Activated B cell treated with CpG ODN at 0.5 μM for 24 hours (primary cell): ENCODE measurements at places on chromosomes 12 and 14. TPM values are rescaled to one million over a fixed set of nuclear protein-coding genes. Genes with fewer than 3 reads are reported as not detected.

GRCh38 chr14:74596741-74597450 is 15.1 kb downstream of the LTBP2 start:
- no peak for DNase-seq

GRCh38 chr12:122793685-122794106 is 19.3 kb downstream of the CCDC62 start:
- DNase-seq = no peak

DNA sequence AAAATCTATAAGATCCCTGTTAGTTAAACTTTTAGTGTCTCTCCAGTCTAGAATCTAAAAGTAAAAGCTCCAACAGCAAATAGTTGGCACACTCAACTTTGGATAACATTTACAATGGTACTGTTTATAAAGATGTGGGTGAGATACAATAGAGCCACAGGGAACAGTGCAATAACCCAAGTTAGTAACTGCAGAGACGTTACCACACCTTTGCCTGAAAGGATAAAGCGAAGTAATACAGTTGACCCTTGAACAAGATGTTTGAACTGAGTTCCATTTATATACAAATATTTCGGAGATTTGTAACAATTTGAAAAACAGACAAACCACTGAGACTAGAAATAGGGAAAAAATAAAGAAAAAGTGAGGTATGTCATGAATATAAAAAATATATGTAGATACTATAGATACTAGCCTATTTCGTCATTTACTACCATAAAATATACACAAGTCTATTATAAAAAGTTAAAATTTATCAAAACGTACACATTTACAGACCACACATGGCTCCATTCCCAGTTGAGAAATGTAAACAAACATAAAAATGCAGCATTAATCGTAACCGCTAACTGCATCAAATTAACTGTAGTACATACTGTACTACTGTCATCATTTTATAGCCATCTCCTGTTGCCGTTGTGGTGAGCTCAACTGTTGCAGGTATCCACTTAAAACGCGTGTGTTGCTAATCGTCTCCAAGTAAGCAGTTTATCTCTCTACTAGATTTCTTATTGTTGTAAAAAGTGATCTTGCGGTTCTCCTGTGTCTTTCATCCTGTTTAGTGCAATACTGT is 56.5 kb upstream of the HIF1A start:
- DNase-seq = no peak

- no peak for DNase-seq
These were observed 53.3 kb downstream of the BMAL2 start for GRCh38 chr12:27385766-27386564.

DNA sequence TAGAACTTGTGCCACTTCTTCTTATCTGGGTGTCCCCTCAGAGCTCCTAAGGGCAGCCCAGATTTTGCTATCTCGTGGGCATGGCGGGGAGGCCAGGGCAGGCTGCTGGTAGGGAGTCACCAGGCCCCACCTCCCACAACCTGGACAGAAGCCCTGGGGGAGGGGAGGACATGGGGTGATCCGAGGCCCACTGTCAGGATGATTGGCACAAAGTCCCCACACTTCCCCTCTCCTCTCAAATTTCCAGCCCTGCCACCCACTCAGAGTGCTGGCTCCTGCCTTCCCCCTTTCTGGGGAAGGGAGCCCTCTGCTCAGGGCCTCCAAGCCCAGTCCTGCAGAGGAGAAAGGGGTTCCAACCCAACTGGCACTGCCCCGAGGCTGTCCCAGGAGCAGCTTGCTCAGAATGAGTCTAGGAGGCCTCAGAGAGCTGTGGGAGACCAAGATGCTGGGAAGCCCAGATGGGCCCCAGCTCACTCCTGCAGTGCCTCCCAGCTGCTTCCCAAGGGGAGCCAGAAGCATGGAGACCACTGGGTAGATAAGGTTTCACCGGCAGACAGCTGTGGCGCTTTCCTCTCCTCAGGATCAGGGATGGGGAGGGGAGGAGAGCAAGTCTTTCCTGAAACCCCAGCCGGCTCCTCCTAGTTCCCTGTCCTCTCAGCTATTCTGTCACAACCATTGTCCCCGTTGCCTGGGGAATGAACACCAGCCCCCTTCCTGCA is 82.8 kb downstream of the B4GALNT3 start:
- DNase-seq = no peak

DNA sequence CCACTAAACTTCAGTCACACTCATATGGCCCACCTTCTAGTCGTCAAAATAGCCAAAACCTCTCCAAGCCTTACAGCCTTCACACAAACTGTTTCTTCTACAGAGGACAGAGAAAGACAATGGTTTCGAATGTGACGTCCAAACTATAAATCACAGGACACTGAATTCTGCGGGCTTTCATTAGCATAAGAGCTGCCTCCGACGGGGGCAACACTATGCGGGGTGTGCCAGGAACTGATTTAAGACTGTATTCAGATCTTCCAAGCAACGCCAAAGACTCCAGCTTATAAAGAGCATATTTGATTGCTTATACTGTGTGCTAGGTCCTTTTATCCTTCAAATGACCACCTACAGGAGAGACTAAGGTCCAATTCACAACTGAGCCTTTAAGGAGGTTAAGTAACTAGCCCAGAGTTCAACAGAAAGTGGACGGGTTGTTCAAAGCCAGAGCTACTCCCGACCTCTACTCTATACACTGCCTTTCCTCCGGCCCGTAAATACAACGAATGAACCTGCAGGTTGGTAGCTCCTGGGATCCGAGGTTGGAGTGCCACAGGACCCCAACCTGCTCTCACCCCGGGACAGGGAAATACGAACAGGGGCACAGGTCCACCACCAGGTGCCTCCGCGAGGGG is 575 bp downstream of the L2HGDH start:
- DNase-seq = no peak

DNA sequence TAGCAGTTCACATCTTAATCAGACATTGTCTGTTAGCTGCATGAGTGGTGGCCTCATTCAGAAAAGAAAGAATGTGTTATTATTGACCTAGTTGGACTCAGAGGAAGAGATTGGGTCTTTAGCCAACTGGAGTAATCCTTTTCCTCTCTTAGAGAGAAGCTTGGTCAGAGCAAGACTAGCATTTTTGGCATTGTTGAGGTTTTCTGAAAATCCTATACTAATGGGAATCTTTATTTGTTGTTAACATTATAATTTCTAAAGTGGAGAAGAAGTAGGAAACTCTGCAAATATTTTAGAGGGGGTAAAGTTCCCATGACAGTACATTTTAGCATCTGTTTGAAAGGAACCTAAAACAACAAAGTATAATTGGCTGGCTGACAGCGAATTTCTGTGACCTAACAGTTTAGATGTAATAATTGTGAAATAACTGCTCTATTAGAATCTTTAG is 9.7 kb downstream of the TOX4 start:
- no peak for DNase-seq

GRCh38 chr12:130334937-130335336 is 2.8 kb upstream of the PIWIL1 start:
- DNase-seq = no peak

DNA sequence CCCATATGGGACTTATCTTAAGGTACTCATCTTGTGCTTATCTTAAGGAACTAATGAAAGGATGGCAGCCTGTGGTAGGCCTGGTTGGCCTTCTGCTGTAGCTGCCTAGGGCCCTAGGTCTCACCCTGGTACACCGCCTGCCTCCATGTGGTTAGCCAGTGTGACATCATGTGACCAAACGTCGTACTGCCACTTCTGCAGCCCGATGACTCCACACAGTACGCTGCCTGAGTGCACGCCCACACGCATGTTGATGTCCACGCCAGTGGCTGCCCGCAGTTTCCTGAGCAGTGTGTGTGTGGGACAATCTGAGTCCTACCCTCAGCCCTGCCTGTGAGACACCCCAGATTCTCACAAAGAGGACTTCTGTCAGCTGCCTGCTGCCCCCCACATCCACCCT is 5.1 kb downstream of the ADCY4 start:
- no peak for DNase-seq

GRCh38 chr12:88698471-88698870 is 118.2 kb upstream of the KITLG start:
- no peak for DNase-seq

DNA sequence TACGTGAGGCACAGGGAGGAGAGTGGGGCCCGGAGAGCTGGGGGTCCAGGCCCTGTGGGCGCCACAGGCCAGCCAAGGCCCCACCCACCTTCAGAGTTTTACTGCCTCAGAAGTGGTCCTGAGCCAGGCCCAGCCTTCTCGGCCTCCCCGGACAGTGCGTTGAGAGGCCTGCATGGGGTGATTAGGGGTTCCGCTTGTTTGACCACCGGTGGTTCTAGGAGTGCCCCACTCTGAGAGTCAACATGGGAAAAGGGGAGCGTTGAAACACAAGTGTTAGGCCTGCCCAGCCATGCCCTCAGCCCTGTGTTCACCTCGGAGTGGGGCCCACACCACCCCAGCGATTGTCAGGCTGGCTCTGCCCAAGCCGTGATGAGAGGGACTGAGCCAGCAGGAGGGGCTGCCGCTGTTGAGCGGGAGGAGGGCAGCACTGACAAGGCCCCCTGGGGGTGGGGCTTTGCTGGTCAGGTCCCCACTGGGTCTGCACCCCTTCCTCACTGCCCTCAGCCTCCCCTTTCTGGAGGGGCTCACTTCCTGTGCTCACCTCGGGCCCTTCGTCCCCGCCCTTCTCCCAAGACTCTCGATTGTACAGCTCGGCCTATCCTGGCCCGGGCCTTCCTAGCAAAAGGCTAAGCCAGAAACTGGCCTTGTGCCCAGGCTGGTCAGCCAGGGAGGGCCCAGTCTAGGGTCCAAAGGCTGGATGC is 4.8 kb downstream of the CKB start:
- no peak for DNase-seq

GRCh38 chr14:63393012-63393411 is 74.3 kb upstream of the GPHB5 start:
- DNase-seq = no peak

DNA sequence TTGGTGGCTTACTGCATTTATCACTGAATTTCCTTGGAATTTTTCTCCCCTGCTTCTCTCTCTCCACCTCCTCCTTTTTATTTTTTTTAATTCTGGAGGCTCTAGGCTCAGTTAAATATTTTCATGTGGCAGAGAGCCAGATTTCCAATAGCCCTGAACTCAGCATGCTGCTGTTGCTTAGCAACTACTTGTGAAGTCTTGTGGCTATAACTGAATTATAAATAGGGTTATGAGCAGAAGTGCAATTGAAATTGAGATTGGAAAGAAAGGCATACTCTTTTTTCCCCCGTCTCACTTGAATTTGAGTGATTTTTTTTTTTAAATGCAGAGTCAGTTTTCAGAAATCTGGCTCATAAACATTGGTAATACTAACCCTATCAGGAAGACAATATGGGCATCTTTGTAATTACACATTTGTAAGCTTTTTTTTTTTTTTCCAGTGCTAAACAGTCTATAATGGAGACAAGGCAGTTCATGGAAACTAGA is 38.3 kb downstream of the ATF7IP start:
- DNase-seq = no peak

- no peak for DNase-seq
These were observed 3.0 kb downstream of the E2F7 start for GRCh38 chr12:77062396-77062795.

GRCh38 chr12:131114271-131114670 is 160.6 kb downstream of the ADGRD1 start:
- no peak for DNase-seq

- no peak for DNase-seq
These were observed 280.2 kb upstream of the PWP1 start for GRCh38 chr12:107405436-107405835.

DNA sequence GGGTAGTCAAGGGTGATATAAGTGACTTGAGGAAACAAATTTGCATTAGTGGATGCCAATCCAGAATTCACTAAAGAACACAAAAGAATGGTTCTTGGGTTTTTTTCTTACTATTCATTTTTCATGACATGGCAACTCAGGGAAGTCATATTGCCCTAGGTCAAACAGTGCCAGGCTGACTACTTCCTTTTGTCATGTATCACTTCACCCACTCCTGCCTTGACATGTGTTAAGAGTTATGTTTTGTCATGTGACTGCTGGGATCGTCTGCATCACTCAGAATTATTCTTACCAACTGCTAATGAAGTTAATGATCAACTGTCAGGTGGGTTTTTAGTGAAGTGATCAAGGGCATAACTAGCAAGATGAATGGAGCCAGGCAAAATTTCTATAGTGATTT is 74.2 kb downstream of the PRORP start:
- no peak for DNase-seq

DNA sequence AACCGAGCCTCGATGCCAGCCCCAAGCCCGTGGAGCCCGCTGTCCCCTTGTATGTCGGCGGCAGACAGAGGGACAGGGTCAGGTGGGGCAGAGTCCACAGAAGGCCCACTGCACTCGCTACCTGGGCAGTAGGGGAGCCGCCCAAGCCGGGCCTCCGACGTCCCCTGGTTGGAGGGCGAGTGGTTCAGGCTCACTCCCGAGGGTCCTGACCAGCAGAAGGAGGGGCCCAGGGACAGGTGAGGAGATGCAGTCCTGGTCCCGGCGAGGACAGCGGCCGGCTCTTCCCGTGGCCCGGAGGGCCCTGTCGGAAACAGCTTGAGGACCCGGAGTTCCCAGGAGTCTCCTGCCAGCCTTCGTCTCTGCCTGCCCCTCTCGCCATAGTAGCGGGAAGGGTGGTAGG is 216.7 kb upstream of the SFSWAP start:
- no peak for DNase-seq

- no peak for DNase-seq
These were observed 24.7 kb downstream of the TMEM63C start for GRCh38 chr14:77206261-77206824.

DNA sequence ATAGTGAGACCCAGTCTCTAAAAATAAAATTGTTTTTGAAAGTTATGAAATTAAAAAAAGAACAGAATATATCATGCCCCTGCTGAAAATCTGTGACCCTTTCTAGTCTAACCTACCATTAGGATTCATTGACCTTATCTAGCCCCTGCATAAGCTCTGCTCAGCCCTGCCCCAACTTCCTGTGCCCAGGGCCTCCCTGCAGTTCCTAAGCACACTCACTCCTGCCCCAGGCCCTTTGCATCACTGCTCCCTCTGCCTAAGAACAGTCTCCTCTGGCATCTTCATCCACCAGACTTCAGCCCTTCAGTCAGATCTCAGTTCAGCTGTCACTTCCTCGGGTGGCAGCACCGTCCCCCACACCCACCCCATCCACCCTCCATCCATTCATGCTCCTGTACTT is 55.4 kb downstream of the SCARB1 start:
- DNase-seq = no peak

GRCh38 chr14:96863327-96863985 is 66.3 kb downstream of the VRK1 start:
- no peak for DNase-seq

GRCh38 chr12:1523046-1523445 is 71.3 kb downstream of the FBXL14 start:
- DNase-seq = no peak

Gene TAS2R30
- 3.4 and 6.3 TPM in 2 replicates for total RNA-seq

Gene RHNO1
- 12.4 and 14.4 TPM in 2 replicates for total RNA-seq

Gene P2RX2
- total RNA-seq = not detected in 2 replicates

Gene HCAR2
- total RNA-seq = not detected in 2 replicates

Gene ZC3H14
- total RNA-seq = 38.7 and 45.0 TPM in 2 replicates

Gene RGS6
- total RNA-seq = not detected in 2 replicates

Gene CLEC12A
- total RNA-seq = 0.22 TPM in 1 of 2 replicates, not detected in the other

Gene OTOGL
- not detected in 2 replicates for total RNA-seq

Gene CISTR
- not detected in 2 replicates for total RNA-seq

Gene ARL1
- total RNA-seq = 45.4 and 49.5 TPM in 2 replicates

Gene TCL1A
- total RNA-seq = 228 and 234 TPM in 2 replicates

Gene LMNTD1
- not detected in 2 replicates for total RNA-seq

Gene AMN
- total RNA-seq = 4.4 and 5.3 TPM in 2 replicates

Gene CLEC1B
- not detected in 2 replicates for total RNA-seq
